Nucleus accumbens (tissue), 56 donors: ENCODE measurements at places on chromosomes 2 and 18.

DNA sequence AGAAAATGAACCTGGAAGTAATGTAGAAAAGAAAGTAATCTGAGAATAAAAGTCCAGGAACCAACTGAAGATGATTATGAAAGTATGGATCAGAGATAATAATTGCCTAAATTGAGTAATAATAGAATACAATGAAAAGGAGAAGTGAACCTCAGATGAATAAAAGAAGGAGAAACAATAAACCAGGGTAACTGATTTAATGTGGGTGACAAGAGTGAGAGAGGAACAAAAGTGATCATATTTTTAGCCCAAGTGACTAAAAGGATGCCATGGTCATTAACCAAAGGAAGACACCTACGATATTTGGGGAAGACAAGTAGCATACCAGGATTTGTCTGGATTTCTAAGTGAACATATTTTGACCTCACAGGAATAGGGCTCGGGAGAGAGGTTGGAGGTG is 600.6 kb downstream of the RNF144A start:
- no peak for DNase-seq

DNA sequence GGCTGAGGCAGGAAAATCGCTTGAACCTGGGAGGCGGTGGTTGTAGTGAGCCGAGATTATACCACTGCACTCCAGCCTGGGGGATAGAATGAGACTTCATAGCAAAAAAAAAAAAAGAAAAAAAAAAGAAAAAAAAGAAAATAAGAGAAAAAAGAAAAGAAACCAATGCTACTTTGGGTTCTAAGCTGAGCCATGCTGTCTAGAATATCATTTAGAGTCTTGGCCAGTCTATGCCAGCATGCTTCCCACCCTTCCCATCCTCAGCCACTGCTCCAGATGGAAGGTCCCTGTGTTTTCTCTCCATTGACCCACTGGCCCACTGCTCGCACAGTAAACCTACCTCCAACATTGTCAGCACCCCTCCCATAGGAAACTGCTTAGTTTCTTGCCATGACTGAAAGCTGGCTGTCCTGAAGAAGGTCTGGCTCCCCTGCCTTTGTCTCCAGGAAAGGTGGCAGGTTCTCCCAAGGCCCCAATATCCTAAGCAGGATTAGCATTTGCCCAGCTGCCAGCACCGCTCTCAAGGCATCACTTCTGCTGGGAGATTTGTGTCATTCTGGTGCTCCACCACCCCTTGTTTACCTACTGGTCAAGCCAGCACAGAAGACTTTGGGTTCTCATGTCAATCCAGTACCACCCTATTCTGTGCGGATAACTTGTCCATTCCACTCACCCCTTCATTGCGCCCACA is 47.3 kb upstream of the PAPOLG start:
- no peak for DNase-seq

GRCh38 chr2:43611987-43612894 is 16.4 kb upstream of the THADA start:
- DNase-seq: no peak

DNA sequence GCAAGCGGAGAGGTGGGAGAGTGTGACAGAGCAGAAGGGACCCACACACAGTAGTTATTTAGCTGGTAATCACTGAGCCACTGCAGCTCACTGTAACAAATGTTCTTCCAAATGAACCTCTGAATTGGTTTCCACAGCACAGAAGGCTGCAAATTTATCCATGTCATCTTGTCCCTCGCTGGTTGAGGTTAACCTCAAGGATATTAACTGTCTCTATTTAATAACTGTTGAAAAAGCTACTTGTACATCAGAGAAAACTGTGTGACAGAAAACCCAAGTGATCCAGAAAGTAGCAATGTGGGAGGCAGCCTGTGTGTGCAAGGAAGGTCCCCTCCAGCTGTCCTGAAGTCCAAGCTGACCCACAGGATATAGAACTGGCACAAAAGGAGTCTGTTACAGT is 153.6 kb downstream of the DSEL start:
- no peak for DNase-seq

DNA sequence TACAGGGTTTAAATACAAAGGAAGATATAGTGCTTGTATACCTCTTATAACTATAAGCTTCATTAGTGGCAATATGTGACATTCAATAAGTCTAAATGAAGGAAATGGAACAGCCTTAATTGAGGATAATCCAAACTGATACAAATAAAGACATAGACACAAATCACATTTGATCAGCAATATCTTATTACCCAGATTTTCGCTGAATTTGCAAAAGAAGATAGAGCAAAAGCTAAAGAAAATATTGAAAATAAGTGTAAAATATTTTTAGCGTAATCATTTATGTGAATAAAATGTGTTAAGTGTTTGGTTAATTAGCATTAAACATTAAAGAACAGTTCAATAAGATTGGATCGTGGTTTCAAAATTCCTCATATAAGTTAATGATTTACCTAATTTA is 51.2 kb downstream of the CCDC148 start:
- DNase-seq: no peak

- DNase-seq: peak; percentile 63
These were observed 35.3 kb downstream of the LRRFIP1 start for GRCh38 chr2:237662671-237663093.
